ENCODE measurements at places on chromosomes 7 and 10.

DNA sequence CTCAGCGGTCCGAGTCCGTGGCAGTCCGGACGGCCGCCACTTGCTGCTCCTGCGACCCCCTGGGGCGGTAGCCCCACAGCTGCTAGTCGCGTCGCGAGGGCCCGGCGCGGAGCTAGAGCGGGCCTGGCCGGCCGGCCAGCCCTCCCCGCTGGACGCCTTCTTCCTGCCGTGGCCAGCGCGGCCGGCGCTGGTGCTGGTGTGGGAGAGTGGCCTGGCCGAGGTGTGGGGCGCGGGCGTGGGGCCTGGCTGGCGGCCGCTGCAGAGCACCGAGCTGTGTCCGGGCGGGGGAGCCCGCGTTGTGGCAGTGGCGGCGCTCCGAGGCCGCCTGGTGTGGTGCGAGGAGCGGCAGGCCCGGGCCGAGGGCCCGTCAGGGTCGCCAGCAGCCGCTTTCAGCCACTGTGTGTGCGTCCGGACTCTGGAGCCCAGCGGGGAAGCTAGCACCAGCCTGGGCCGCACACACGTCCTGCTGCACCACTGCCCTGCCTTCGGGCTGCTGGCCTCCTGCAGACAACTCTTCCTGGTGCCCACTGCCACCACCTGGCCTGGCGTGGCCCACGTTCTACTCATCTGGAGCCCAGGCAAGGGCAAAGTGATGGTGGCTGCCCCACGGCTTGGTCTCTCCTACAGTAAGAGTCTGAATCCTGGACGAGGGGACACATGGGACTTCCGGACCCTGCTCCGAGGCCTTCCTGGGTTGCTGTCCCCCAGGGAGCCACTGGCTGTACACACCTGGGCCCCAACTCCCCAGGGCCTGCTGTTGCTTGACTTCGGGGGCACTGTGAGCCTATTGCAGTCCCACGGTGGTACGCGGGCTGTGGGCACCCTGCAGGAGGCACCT lies 631 bp downstream of the HPS6 start:
- DNase-seq: peak; percentile 9

DNA sequence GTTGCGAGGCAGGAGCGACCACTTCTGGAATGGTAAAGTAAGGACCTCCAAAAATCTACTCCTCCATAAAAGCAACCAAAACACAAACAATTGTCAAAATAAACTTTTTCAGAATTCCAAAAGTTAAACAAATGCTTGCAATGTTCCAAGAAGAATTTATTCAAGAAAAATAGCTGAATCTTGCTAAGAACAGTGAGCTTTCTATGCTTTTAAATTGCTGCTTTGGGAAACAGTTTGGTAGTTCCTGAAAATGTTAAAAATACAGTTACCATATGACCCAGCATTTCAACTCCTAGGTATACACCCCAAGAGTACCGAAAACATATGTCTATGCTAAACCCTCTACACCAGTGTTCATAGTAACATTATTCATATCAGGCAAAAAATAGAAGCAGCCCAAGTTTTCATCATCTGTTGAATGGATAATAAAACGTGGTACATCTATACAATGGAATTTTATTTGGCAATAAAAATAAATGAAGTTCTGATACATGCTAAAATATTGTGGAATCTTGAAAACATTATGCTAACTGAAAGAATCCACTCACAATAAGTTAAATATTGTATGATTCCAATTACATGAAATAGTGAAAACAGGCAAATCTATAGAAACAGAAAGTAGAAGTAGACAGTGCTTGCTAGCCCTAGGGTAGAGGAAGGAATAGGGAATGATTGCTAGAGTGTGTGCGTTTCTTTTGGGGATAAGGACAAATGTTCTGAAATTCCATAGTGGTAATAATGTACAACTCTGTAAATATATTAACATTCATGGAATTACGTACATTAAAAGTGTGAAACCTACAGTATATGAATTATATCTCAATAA lies 57.0 kb downstream of the LRRN3 start:
- no peak for DNase-seq

- DNase-seq: no peak
These were observed 22.8 kb downstream of the PRKAG2 start for GRCh38 chr7:151853896-151854719.

- DNase-seq: no peak
These were observed 132.7 kb downstream of the ICA1 start for GRCh38 chr7:8129318-8129659.

- DNase-seq: peak; percentile 32
These were observed 132.7 kb upstream of the MDFIC start for GRCh38 chr7:114789161-114789560.

DNA sequence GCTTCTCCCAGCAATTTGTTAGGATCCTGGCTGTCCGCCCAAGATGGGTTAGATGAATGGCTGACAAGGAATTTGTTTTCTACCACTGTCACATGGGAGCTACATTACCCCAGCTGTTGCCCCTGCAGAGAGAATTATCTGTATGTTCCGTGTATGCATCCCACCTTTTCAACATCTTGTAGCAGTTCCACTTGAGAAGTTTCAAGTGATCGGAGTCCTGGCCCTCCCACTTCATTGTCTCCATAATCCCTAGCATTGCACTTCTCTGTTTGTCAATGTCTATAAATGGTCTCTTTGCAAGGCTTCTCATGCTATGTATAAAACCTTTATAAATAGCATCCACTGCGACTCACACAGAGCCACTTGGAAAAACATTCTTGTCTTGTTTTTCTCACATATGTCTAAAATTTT lies 972.5 kb downstream of the CNTNAP2 start:
- DNase-seq: peak; percentile 52

DNA sequence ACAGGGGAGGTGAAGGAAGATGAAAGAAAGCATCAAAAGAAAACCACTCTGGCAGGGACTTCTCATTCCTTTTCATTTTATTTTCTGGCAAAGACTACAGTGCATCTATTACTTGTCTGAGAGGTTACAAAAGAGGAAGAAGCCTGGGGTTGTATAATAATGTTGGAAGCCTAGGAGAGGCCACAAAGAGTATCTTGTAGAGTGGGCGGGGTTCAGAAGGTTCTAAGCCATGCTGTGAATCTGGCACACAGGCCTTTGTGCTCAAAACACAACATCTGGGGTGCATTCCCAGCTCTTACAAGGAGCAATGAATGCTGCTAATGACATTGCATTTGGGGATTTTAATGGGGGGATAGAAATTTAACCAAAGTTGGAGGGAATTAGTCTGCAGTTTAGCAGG lies 49.4 kb downstream of the MRPL32 start:
- no peak for DNase-seq

GRCh38 chr10:117504562-117504961 lies 38.0 kb upstream of the EMX2 start:
- peak; percentile 35 for DNase-seq

GRCh38 chr7:84783141-84783778 lies 403.6 kb downstream of the SEMA3D start:
- DNase-seq: no peak

GRCh38 chr7:140237390-140237789 lies 60.6 kb upstream of the KDM7A start:
- DNase-seq: no peak

DNA sequence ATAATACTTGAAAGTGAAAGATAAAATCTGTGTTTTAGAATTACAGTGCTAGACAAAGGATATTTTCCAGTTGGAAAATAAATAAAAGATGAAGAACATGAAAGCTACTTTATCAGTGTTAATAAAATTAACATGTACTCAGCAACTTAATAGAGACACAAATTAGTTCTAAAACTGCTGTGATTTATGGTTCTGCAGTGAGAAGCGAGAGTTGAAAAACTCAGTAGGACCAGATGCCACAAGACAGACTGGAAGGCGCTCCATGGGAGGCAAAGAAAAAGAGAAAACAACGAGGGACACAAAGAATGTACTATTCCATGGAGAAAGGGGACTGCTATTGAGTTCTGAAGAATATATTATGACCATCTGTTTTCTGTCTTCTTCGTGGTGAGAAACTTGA lies 590.4 kb downstream of the PHTF2 start:
- DNase-seq: no peak

DNA sequence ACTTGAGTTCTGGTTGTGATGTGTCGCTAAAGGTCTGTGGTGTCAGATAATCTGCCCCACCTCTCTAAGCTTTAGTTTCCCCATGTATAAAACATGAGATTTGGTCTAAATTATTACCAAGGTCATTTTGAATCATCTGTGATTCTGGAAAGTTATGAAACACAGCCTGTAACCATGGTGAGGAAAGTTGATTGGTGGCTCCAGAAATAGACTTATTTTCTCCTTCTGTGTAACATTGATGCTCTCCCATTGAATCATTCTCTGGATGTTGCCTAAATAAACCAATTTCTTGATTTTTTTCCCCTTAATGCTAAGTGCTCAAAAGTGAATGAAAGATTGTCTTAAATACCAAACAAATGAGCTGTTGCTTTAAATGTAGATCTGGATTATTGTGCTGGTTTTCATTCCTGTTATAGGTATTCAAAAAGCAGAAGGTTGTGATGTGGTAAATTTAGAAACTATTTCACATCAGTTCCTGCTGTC lies 30.0 kb upstream of the PCGF5 start:
- DNase-seq: peak; percentile 77

- no peak for DNase-seq
These were observed 86.6 kb upstream of the PDK4 start for GRCh38 chr7:95682913-95683312.

DNA sequence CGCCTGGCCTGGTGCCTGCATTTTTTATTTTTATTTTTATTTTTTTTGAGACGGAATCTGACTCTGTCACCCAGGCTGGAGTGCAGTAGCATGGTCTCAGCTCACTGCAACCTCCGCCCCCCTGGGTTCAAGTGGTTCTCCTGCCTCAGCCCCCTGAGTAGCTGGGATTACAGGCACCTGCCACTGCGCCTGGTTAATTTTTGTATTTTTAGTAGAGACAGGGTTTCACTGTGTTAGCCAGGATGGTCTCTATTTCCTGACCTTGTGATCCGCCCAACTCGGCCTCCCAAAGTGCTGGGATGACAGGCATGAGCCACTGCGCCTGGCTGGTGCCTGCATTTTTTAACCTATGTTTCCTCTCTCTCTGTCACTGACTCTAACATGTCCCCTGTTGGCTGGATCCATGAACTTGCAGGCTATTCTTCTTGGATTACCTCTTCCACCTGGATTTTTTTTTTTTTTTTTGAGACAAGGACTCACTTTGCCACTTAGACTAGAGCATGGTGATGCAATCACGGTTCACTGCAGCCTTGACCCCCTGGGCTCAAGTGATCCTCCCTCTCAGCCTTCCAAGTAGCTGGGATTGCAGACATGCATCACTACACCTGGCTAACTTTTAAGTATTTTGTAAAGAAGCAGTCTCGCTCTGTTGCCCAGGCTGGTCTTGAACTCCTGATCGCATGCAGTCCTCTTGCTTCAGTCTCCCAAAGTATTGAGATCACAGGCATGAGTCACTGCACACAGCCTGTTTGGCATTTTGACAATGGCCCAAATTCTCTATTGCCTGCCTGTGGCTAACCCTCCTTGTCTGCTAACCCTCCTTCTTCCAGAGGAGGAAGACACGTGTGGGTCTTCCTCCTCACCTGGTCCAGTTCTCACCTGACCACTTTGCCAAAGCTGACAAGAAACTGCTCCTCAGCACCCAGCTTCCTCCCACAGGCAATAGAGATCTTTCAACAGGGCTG lies 23.0 kb upstream of the PRPF18 start:
- no peak for DNase-seq

GRCh38 chr10:14975672-14976273 lies 16.6 kb downstream of the MEIG1 start:
- no peak for DNase-seq

DNA sequence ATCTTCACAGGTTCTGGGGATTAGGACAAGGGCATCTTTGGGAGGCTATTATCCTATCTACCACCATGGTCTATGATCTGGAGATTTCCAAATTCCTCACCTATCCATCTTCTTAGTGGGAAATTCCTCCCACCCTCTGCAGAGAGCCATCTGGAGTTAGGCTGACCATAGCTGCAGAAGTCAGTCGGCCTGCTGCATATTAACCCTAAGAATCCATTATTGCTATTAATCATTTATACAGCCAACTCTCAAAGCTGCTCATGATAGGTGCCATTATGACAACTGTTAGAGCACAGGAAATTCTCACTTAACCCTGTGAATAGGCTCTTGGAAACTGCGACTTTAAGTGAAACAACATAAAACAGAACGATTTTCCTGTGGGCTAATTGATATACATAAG lies 60.4 kb downstream of the FRMD4A start:
- DNase-seq: no peak

DNA sequence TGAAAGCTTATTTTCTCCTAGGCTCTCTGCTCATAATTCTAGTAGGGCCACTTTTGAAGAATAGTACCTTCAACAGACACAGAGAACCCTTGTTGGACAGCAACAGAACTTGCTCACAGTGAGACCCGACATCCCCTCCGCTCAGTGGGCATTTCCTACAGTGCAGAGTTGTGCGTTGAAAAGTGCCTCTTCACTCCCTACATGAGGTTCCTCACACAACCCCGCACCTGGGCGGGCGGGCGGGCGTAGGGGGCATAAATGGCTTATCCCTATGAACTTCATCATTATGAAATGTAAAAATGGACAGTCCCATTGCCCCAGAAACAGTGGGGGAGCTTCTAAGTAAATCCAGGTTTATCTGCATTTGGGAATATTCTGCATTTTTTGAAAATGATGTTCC lies 174.9 kb downstream of the MGMT start:
- no peak for DNase-seq

GRCh38 chr10:36030516-36030915 lies 388.4 kb upstream of the FZD8 start:
- DNase-seq: no peak

GRCh38 chr10:61663466-61663865 lies 737 bp downstream of the CABCOCO1 start:
- DNase-seq: no peak

DNA sequence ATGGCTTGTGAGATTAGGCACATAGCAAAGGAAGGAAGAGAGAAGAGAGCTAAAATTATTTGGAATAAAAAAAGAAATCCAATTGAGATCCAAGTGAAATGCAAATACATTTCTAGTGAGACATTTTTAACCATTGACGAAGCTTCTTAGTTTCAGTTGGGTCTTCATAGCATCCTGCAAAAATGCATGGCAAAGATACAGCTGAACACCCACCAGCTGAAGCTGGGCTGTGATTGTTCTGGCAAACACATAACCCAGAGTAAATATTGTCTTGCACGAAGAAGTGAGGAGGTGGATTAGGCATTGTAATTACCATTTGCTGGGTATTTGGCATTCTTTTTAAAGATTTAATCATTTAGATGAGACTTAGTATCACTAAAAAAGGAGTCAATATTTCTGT lies 409.4 kb downstream of the GRM8 start:
- DNase-seq: no peak

GRCh38 chr7:45597286-45597984 lies 23.3 kb downstream of the ADCY1 start:
- no peak for DNase-seq

GRCh38 chr7:156386097-156386496 lies 254.5 kb upstream of the RNF32 start:
- DNase-seq: no peak
